ENCODE measurements at places on chromosomes 5 and 9. TPM values are rescaled to one million over a fixed set of nuclear protein-coding genes. Genes with fewer than 3 reads are reported as not detected.

The AK3 gene
- total RNA-seq = 198 TPM

The SLC45A2 gene
- not detected for total RNA-seq

The LEAP2 gene
- 1.1 TPM for total RNA-seq

The CBY3 gene
- not detected for total RNA-seq

The EGFLAM gene
- 8.8 TPM for total RNA-seq

The TXNDC8 gene
- total RNA-seq = not detected

The ANKRD34B gene
- not detected for total RNA-seq

The C5orf52 gene
- not detected for total RNA-seq

The PRDM12 gene
- total RNA-seq = not detected

The ARAP3 gene
- total RNA-seq = 14.7 TPM

DNA sequence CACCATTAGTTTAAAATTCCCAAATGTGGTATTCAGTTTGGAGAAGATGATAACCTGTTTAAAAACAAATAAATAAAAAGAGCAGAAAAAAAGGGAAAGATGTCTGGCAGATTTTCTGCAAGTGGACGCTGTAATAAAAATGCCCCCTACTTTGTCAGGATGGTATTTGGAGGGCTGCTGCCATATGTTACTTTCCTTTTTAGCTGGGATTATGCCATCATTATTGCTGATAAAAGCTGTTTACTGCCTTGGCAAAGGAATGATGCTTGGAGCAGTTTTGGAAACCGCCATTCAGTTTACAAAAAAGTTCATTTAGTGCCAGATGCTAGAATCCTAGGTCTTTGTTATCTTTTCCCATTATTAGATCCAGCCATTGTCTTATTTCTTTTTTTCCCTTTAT is 104.8 kb downstream of the PBX3 start:
- no peak for DNase-seq

GRCh38 chr9:426264-426663 is 211.6 kb downstream of the DOCK8 start:
- no peak for DNase-seq

GRCh38 chr5:6601271-6601670 is 31.6 kb downstream of the NSUN2 start:
- DNase-seq = no peak

DNA sequence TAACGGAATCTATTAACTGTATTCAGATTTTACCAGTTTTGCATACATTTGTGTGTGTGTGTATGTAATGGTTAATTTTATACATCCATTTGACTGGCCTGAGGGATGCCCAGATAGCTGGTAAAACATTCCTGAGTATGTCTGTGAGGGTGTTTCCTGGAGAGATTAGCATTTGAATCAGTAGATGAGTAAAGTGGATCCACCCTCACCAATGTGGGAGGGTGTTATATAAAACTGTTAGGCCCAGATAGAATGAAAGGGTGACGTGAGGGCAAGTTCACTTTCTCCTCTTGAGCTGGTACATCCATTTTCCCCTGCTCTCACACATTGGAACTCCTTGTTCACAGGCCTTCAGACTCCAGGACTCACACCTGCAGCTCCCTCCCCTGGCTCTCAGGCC is 88.7 kb downstream of the EMB start:
- no peak for DNase-seq

DNA sequence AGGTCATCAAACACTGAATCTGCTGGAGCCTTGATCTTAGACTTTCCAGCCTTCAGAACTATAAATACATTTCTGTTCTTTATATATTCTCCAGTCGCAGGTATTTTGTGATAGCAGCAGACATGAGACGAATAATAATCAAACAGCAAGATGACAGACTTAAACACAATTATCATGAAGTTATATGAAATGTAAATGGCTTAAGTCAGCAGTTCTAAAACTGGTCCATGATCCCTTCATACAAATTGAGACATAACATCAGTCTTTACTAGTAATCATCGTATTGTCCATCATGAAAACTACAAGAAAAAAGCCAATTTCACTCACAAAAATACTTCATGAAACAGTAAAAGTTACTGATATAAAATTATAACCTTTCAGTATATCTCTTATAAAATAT is 101.8 kb downstream of the ZDHHC21 start:
- DNase-seq = no peak

GRCh38 chr5:151611127-151611775 is 20.1 kb upstream of the FAT2 start:
- no peak for DNase-seq

GRCh38 chr5:179762079-179762780 is 29.6 kb downstream of the MAML1 start:
- DNase-seq = no peak

DNA sequence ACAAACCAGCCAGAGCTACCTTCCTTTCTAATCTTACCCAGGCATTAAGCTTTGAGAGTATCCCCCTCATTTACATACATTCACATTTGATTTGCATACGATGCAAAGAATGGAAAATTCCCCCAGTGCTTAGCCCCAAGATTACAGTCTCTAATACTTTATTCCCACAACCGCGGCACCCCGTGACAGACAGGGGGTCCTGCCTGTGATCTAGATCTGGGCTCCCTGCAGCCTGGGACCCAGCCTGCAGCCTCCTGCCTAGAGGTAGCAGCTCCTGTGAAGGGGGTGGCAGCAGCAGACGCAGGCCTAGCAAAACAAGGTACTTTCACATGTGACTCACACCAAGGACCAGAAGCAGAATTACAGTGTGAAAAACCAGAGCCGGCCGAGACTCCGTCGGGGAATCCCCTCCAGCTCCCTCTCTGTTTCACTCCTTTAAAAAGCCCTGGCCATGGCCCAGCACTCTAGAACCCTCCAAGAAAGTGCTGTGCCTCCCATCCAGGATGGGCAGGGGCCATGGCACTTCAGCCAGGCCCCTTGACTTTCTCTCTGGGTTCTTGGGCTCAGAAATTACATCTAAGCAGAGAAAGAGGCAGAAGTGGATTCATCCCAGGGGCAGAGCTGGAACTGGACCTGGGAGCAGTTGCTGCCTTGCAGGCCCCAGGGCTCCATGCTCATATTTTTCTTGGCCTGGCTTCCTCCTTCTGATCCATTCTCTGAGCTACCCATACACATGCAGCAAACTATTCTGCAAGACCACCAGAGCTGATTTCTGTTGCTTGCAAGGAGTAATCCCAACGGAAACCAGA is 14.0 kb upstream of the TCF7 start:
- DNase-seq = no peak

- no peak for DNase-seq
Observed at GRCh38 chr9:84493284-84493947, 152.9 kb upstream of the SLC28A3 start.

GRCh38 chr5:65923339-65923738 is 3.0 kb upstream of the ERBIN start:
- DNase-seq = no peak

DNA sequence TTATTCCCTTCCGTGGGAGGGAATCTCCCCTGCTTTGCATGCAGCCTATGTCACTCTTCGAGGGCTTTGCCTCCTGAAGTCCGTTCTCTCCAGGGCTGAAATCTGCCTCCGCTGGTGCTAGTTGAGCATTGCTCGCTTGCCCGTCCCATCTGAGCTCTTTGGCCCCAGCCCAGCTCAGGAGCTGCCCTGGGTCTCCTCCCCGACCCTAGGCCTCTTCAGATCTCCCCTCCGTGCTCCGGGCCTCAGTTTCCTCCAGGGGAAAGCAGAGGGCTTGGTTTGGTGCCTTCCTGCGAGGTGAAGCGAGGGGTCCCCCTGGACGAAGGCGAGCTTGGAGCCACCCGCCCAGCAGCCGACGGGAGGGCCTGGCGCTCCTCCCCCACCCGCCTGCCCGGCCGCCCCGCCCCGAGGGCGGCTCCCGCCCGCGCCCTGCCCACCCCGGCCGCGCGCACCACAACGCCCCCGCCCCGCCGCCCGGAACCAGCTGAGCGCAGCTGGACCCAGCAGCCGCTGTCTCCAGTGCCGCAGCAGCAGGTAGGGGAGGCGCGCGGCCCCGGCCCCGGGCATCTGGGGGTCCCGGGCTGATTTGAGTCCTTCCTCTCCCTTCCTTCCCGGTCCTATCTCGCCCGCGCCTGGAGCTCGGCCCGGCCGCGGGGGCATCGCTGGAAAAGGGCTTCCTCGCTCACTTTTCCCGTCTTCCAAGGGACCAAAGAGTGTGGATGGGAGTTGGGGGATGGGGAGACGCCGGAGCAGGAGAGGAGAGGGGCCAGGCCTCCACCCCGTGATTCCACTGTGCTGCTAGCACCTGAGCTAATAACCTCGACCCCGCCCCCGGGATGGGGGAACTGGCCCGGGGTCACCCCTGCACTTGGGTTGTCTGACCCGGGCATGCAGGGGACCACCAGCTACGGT is at the start of gene GSN:
Gene GSN, plus strand, starts transcription at position 474 of the 909 bp plus-strand sequence. CDS start 33,810 bp downstream, outside the sequence.
- peak; percentile 93 for DNase-seq

GRCh38 chr9:137552022-137552768 is 516 bp downstream of the MRPL41 start:
- DNase-seq = no peak

DNA sequence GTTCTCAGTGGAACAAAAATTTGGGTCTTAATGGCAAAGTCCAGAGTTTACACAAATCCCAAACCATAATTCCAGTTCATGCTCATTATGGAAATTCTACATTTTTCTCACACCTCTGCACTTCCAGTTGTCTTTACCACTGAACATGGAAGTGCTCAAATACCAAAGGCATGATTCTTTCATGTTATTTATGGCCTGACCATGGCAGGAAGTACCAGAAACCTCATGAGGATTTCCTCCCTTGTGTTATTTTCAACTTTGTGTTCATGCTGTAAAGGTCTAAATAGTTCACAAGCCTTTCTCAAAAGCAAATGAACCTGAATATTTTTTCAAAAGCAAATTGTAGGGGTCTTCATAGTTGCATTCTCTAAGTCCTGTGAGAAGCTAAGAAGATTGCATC is 82.0 kb upstream of the ITGA1 start:
- DNase-seq = no peak

- DNase-seq = no peak
Observed at GRCh38 chr9:98006127-98006796, 23.1 kb downstream of the ANP32B start.

DNA sequence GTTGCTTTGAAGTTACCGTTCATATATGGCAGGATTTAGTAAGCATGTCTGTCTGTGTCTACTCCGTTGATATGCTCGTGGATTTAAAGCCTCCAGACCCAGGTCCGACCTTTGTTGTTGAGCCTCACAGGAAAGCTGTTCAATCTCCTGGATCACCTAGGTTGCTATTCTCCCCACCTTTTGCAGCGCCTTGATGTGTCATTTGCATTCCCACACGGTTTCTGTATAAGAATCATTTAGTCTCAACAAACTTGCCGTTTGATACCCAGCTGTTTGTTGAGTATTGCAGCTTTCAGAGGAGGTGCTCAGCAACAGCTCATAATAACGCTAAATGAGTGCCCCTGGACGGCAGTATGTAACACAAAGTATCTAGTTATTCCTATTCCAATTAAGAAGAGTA is 1.2 kb upstream of the ADGRV1 start:
- DNase-seq = no peak

DNA sequence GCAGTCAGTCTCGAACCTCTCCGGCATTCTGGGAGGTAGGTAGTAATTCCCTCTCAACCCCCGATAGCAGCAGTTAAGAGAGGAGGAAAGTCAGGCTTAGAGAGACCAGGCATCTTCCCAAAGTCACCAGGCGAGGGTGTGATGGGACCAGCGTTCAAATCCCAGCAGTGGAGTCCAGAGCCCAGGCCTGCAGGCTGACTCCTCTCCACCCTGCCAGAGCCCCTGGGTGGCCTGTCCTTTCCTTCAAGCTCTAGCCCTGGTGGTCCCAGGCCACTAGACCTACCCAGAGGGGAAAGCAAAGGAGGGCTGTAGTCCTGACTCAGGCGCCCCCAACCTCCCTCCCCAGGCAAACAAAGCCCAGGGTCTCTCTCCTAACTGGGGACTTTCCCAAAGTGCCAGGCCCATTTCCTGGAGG is 4.2 kb upstream of the NR5A1 start:
- no peak for DNase-seq

DNA sequence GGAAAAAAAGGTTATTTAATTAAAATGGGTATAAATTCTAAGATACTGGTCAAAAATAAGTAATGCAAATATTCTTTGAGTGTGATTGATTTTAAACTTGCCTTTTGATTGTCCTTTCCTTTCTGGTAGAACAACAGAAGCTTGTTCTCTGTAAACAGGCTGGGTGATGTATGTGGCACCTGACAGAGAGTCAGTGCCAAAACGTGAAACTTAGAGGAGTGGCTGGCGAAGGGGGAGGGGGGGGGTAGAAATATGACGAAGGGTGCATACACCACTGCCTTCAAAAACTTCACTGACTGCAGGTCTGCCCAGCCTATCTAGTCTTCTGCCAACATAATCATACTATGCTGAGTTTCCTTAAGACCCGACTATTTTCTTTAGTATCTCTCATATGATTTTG is 629.8 kb upstream of the SEMA6A start:
- no peak for DNase-seq

- no peak for DNase-seq
Observed at GRCh38 chr5:171850324-171850947, 64.8 kb downstream of the SMIM23 start.

DNA sequence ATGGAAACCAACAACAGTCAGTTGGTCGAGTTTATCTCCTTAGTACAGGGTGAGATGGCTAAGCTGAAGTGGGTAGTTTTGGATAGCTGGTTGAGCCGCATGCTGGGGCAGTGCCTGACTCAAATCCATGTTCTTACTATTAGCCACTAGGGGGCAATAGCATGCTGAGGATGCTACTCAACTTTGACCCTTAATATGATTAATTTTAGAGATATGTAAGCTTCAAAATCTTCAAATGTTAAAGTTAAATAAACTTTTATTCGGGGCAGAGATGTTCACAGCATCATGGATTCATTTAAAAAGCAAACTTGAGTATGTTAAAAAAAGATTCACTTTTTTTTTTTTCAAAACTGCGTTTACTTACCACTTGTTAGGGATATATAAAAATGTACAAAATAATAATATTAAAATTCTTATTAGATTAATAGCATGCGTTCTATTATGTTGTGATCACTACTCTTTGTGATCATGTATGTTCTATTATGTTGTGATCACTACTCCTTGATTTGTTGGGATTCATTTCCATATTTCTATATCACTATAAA is 57.0 kb downstream of the C9orf153 start:
- no peak for DNase-seq

DNA sequence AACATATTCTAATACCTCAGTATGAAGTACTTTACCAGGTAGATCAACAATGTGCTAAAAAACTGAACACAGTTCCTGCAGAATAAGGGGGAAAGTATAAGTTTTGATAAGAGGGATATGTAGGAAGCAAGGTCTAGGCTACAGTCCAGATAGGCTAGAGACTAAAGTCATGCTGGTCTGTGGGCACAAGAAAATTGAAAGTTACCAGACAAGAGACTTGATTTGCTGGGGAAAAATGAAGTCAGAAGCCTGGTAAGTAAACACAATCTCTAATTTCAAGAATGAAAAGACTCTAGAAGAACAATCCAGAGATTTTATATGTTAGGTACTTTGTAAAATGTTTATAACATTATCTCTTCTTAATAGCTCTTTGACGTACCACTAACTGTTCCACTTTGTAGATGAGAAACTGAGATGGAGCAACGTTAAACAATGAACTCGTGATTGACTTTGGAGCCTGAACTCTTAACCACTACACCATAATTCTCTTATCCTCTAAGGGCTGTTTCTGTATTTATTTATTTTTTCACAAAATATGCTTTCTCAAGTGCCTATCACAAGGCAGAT is 19.5 kb downstream of the ADAMTS6 start:
- DNase-seq = no peak

- DNase-seq = no peak
Observed at GRCh38 chr5:6280425-6281100, 97.8 kb downstream of the MED10 start.

Data from Right ventricle myocardium inferior (tissue), 1 donor.